ENCODE measurements at places on chromosomes 3 and 15.
A peak's percentile ranks its signal among the peaks of the same experiment; 100 is the strongest.

- DNase-seq: no peak
These were observed 251.0 kb downstream of the KCNH8 start for GRCh38 chr3:19399356-19399755.

- no peak for DNase-seq
These were observed 505.8 kb downstream of the SHQ1 start for GRCh38 chr3:72342450-72342849.

GRCh38 chr15:82178061-82178460 is 84.5 kb downstream of the EFL1 start:
- no peak for DNase-seq

DNA sequence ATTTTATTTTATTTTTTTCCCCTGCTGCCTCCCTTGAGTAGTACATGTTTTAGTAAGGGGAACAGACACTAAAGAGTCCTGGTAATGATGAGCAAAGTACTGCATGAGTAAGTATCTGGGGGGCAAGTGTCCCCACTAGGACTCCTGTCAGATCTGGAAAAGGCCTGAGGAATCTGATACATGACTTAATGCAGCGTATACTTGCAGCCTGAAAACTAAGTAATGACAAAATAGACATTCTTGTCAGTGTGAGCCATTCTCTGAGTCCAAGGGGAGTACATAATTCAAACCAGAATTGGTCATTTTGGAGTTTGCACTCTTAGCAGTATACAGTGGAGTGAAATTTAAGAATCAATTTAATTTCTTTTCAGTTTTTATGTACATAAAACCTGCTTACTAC is 27.5 kb downstream of the NXPE3 start:
- DNase-seq: no peak

- DNase-seq: no peak
These were observed 125.2 kb upstream of the DPH6 start for GRCh38 chr15:35671197-35671596.

- DNase-seq: no peak
These were observed 150.5 kb downstream of the MECOM start for GRCh38 chr3:169512991-169513390.

DNA sequence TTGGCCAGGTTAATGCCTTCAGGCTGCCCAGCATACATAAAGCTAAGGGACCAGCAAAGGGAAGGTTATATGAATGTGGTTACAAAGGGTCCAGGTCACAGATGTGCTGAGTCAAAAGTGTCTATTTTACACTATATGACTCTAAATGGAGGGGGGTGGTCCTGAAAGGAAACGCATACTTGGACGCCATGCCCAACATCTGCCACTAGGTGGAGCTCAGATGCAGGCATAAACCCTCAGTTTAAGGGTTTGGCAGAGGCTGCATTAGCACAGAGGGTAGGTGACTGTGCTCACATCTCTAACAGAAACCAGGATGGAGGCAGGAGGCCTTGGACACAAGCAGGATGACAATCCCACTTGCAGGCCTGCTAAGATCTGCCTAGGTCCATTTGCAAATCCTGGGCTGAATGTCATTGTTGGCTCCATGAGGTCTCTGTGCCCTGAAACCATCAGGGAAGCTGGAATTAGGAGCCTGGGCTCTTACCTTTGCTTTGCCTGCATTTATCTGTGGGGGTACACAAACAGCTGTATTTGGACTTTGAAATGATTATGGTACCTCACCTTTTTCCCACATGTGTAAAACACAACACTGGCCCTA is 55.8 kb downstream of the ZNF621 start:
- DNase-seq: peak; percentile 27

DNA sequence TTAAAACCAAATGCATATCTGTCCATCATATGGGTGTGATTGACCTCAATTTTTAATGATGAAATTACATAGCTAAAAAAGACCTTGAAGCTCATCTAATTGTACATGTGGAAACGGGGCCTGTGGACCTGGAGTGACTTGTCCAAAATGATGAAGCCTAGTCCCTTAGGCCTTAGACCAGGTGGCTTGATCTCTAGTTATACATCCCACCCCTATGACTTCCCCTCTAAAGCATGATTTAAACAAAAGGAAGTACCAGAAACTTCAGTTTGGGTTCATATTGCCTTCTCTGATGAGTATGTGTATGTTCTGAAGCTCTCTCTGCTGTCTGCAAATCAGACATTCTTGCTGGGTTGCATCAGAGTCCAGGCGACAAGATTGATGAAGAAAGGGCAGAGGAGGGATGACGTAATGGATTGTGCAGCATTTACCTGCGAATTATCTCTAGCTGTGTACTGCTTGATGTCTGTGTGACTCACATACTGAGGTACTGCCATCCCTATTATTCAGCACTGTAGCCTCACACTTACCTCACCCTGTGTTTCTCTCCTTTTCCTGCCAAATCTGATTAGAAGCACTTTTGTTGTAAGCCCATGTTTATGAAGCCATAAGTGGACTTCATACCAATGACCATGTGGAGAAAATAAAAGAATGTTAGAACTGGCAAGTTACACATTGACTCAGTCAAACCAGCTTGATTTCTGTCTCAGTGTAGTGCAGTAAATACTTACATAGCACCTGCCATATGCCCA is 111.5 kb downstream of the FILIP1L start:
- no peak for DNase-seq

DNA sequence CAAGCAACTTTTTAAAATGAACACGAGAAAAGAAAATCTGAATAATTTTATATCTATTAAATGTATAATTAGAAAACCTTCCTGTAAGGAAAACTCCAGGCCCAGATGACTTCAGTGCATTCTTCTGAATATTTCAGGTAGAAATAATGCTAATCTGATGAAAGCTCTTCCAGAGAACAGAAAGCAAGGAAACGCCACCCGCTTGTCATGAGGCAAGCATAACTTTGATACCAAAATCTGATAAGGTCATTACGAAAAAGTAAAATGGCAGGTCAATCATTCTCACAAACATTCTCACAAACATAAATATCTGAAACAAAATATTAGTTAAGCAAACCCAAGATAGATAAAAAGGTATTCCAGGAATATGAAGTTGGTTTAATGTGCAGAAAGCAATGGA is 60.6 kb upstream of the PCSK6 start:
- no peak for DNase-seq

- no peak for DNase-seq
These were observed 32.0 kb downstream of the AMOTL2 start for GRCh38 chr3:134342259-134342658.

DNA sequence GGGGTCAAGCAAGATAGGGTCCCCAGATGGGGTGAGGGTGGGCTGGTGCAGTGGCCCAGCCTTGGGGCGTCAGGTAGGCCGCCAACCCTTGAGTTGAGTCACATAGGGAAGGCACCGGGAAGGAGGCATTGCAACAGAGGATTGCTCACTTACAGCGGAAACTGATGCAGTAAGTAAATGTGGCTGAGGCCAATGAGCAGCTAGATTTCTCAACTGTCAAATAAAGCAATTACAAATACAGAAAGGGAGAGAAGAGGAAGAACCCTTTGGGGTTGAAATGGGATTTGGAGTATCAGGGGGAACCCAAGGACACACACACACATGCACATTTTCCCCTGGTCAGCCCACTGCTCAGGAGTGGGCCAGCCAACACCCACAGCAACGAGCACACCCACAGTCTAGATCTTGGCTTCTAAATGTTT is 44.0 kb downstream of the CHSY1 start:
- no peak for DNase-seq

DNA sequence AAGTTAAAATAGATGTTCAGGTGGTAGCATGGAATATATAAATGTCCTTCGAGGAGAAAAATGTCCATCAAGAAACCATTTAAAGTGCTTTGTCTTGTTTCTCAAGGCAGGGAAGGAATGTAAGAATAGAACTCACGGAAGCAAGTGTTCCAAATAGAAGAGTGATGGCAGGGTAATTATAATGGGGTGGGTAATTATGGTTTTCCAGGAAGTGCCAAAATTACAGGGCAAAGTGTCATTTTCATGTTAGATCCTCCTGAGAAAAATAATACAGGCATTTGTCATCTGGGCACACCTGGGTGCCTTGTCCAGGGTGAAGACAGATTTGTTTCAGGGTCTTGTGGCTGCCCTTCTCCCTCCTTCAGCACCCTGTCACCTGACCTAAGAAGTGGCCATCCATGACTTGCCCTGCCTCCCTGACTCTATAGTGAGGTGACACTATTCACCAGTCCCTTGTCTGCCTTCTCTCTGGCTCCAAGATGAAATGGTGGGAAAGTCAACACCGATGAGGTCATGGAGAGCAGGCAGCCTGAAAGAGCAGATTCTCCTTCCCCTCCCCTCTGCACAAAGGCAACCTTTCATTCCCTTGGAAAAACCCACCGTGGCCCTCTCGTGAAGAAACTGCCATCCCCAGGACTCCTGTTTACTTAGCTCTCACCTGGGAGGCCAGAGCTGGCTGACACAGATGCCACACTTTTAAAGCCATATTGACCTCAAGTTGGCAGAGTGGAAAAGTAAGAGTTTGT is 45.1 kb upstream of the AMOTL2 start:
- no peak for DNase-seq

DNA sequence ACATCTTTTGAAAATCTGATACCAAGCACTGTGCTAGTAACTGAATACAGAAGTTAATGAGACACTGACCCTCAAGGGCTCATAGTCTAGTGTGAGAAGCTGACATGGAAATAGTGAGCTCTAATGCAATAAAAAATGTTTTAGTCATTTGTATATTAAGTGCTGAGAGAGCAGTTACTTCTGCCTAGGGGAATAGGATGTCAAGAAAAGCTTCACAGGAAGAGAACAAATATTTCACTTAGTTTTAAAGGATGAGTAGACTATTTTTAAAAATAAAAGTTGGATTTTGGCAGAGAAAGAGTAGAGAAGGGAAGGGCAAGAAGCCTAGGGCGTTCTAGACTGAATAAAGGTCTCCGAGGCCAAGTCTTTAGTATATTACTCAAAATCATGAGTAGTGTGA is 158.4 kb downstream of the ATG7 start:
- DNase-seq: no peak

- DNase-seq: no peak
These were observed 357.4 kb downstream of the RORA start for GRCh38 chr15:60871731-60872130.

DNA sequence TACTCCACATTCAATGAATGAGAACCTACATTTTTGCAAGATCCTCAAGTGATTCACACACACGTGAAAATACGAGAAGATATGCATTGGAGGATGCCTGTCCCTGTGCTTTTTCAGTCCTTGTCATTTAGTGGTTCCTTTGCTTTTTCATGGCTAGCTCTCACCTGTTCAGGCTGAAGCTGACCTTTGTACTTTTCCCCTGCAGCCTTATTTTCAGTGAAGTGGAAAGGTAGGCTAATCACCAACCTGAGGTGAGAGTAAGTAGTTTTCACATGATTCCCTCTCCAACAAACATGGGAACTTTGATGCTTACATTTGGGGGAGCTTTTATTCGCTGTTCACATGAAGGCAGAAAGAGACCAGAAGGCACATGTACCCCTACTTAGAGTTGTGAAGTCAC is 8.3 kb downstream of the ITPR1 start:
- no peak for DNase-seq

GRCh38 chr3:168608926-168609325 is 513.2 kb upstream of the GOLIM4 start:
- DNase-seq: no peak

DNA sequence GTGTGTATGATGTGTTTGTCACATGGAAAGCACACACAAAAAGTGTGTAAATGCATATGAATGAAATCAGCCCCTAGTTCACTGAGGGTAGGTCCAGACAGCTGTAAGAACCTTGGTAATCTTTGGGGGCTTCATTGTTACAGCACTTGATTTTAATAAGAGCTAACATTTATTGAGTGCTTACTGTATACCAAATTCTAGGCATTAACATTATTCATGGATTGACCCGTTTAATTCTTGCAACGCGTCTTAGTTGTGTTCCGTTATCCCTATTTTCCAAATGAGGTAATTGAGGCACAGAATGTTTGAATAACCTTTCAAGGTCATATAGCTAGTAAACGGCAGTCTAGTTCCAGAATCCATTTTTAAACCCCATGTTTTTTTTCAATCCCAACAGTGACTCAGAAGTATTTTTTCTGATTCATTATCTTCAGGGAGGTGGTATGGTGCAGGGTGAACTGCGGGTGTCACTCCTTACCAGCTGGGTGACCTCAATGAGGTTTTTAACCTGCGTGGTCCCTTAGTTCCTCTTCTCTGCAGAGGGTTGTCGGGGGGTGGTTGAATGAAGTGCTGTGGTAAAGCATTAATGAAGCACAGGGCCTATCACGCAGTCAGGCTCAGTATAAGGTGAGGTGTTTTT is 14.2 kb downstream of the RAB8B start:
- DNase-seq: no peak

- no peak for DNase-seq
These were observed 369.0 kb upstream of the CFAP20DC start for GRCh38 chr3:59418836-59419235.

DNA sequence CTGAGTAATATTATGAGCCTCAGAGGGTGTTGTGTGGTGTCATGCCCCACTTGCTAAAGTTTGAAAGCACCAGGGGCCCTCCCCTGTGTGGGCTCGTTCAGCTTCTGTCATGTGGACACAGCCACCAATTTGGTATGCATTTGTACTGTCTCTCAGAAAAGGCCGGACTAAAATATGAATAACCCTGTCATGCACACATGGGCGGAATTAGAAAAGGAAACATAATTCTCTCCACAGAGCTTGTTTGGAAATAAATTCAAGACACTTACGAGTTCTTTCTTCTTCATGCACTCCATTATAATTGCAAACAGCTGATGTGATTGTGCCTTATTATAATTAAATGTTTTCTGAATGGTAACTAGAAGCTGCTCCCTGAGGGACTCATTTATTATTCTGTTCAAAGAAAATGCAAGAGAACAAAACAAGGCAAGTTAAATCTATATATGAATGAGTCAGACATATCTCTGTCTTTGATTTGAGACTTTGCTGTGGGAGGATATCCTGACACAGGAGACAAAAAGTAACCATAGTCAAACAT is 39.1 kb downstream of the TRPM1 start:
- no peak for DNase-seq

DNA sequence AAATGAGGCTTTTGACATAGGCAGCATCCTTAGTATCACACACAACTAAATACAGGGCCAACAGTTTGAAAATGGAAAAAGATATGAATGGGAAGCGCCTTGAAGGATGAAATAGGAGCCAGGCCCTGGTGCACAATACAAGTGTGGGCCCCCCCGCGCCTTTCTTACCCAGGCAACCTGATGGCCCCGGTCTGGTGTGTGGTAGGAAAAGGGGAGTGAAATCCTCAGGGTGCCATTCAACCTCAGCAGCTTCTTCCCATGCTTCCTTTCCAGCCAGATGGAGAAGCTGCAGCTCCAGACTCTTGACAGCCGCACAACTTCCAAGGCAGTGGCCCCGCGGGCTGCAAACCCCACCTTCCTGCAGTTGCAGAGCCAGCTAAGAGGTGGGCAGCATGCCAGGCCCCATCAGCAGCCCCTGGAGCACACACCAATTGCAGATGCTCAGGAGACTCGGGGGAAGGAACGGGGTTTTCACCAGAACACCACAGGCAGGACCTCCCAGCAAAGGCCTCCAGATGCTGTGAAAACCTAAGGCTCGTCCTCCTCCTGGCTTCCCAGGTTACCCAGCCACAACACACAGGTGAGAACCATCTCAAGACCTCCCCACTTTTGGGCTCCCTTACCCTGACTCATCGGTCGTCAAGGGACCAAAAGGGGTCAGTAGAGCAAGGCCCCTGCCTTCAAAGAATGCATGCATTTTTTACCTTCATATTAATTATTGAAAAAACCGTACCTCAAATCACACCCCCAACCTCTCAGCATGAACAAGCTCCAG is 101.6 kb downstream of the CPN2 start:
- DNase-seq: no peak

GRCh38 chr3:64627471-64628321 is 60.1 kb downstream of the ADAMTS9 start:
- no peak for DNase-seq

GRCh38 chr3:110414855-110415254 is 656.8 kb upstream of the NECTIN3 start:
- DNase-seq: no peak

- no peak for DNase-seq
These were observed 4.4 kb downstream of the GATA2 start for GRCh38 chr3:128488636-128488990.
